ENCODE measurements at places on chromosomes 7 and 10.

DNA sequence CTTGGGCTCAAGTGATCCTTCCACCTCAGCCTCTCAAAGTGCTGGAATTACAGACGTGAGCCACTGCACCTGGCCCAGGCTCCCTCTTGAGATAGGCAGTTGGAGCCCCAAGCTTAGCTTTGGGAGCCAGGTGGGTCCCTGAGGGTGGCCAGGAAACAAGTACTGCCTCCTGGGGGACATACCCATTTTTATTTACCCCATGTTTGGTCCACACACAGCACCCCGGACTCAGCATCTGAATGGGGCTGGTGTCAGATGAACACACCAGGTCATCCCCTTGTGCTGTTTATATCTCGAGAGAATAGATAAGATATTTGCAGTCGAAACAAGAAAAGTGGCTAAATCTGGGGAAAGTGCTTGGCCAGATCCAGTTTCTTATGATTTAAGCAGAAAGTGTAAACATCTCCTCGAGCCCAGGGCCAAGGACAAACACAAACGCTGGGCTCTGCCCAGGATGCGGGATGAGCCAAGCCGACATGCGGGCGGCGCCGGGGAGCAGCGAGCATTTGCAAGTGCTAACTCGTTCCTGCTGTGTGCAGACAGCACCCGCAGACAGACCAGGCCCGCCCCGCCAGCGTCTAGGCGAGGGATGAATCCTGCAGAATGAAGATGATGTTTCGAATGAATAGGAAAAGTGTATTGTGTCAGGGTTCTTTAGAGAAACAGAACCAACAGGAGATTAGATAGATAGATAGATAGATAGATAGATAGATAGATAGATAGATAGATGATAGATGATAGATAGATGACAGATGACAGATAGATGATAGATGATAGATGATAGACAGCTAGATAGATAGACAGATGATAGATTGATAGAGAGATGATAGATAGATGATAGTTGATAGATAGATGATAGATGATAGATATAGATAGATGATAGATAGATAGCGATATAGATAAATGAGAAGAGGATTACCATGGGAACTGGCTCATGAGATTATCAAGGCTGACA is 44.4 kb upstream of the OCM2 start:
- DNase-seq, result no peak

- DNase-seq, result no peak
These were observed 41.9 kb upstream of the NXPH1 start for GRCh38 chr7:8391353-8392062.

GRCh38 chr10:1290071-1290471 is 233.9 kb downstream of the WDR37 start:
- DNase-seq, result no peak

- no peak for DNase-seq
These were observed 15.2 kb downstream of the GPR141 start for GRCh38 chr7:37698782-37699181.

- DNase-seq, result no peak
These were observed 5.1 kb upstream of the PMPCB start for GRCh38 chr7:103292122-103292521.

DNA sequence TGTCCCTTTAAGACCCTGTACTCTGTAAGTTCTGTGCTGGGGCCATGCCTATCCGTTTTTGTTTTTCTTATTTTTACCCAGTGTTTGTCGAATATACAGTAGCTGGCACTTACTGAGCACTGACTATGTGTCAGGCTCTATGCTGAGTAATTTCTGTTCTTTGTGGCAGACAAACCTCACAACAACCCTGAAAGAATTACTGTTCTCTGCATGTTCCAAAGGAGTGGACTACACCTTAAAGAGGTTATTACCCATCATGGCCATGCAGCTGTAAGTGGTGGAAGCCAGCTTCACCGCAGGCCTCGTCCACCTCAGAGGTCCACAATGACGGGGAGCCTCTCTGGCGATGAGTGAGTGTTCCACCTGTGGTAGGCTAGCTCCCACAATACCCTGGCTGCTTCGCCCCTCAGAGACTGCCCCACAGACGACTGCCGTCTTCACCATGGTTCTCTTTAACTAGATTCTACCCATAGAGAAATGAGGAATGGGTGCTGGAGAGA is 30.1 kb upstream of the RBM20 start:
- no peak for DNase-seq

DNA sequence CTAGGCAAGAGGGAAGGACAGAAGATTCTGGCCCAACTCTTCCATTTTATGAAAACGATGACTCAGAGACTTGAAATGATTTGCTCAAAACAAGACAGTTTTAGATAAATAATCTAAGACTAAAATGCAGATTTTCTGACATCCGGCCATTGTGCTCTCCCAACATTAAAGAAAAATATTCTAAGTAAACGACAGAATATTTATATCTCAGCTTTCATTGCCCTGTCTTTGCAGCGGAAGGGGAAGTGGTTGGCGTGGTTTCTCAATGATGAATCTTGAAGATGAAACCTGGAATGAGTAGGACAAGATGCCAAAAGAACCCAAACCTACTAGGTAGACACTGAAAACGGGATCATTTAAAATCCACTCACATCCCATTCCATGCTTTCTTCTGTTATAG is 28.9 kb upstream of the NPY start:
- no peak for DNase-seq

DNA sequence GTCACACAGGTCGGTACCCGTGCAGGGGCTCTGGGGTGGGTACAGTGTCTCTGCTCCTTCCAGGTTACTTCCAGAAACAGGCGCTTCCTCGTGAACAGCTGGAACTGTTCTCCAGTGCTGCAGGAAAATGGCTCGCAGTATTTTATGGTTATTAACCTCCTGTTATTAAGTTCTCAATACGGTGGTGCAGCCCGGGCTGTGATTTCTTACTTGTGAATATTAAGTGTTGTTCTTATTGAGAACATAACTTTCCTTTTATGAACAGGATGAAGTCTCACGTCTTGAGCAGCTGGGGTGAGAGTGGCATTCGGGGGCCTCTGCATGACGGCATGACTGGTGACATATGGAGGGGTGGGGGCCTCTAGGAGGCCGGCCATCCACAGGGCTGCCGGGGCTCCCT is 430.8 kb downstream of the GLRX3 start:
- DNase-seq, result no peak

DNA sequence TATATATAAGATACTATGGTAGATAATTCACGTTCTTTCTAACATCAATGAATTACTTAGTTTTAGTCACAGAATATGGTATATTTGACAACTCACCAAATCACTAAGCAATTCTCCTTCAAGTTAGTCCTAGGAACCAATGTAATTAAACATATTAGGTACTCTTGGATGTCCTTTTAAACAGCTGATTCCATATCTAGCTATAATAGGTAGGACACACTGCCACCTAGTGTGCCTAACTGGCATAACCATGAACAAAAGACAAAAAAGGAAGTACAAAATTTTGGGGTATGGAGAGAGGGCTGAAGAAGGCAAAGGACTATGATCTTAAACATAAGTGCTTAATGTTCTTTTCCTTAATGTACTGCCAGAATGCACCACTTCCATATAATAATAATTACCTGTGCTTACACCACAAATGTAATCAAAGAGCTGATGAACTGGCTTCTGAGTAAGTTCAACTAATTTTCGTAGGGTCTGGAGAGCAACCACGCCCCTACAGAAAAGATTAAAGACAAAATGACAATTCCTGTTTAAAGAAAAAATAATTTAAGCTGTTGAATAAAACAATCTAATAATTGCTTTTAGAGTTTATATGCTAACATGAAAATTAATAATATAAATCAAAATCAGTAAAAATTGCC is 28.7 kb downstream of the PNPLA8 start:
- peak; percentile 58 for DNase-seq

GRCh38 chr10:122786269-122786668 is 59.4 kb downstream of the CUZD1 start:
- DNase-seq, result peak; percentile 41

DNA sequence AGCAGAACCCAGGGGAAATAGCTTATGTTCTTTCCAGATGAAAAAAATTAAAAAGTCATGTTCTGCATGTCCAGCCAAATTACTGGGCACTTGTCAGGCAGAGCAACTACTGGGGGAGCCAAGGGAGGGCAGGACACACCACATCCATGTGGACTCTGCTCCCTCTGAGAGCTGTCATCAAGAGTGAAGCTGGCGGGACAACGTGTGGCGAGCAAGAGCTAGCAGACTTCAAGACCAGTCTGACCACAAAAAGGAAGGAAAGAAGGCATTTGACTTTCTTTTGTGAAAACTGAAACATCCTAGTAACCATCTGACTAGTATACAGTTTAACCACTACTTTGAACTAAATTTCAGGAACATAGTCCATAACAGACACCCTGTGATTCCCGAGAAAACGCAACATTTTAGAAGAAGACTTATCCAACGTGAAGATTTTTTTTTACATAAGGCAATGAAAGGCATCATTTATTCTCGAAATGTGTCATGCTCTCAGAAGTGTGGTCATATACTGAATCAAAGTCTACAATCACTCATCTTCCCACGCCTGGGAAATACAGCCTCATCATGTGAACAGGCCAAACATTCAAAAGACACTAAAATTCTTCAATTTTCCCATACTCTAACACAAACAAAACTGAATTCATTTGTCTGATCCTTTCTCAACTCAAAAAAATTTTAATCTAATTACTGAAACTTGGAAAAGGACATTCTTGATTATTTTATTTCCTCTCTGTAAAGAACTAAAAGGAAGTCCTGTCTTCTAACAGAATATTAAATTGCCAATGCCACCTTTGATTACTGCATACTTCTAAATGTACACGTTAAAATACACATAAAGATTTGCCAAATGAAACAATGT is 15.5 kb downstream of the CYTH3 start:
- peak; percentile 87 for DNase-seq

DNA sequence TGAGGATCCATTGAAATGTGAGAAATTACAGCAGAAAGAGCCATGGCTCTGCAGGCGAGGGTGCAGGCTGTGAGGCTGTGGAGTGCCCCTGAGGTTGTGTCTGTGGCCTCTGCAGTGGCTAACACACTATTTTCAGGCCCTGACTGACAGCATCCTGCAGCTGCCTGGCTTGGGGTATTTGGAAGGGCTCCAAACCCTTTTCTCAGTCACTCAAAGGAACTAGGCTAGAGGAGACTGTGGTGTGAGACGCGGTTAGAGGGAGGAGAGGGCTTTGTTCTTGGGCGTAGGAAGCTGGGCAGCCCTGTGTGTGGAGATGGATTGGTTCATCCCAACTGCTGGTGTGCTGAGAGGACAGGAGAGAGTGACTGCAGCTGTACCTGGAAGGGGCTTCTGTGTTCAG is 134.9 kb downstream of the RAMP3 start:
- DNase-seq, result peak; percentile 2

DNA sequence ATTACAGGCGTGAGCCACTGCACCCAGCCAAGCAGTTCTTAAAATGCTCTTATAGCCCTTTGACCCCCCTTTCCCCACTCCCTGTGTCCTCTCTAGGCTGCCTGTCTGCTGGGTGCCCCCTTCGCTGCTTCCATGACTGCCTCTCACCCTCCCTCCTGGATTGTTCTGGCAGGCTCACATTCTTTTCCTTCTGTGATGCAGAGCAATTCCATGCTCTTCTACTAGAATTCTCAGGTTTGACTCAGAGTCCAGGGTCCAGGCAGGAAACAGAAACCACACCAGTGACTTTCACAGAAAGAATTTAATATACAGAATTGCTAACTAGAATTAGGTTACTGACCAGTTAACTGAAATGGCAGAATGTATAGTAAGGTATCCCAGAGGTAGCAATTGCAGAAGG is 244.8 kb downstream of the BAMBI start:
- DNase-seq, result peak; percentile 76

- no peak for DNase-seq
These were observed 31.2 kb downstream of the JAKMIP3 start for GRCh38 chr10:132096863-132097478.

DNA sequence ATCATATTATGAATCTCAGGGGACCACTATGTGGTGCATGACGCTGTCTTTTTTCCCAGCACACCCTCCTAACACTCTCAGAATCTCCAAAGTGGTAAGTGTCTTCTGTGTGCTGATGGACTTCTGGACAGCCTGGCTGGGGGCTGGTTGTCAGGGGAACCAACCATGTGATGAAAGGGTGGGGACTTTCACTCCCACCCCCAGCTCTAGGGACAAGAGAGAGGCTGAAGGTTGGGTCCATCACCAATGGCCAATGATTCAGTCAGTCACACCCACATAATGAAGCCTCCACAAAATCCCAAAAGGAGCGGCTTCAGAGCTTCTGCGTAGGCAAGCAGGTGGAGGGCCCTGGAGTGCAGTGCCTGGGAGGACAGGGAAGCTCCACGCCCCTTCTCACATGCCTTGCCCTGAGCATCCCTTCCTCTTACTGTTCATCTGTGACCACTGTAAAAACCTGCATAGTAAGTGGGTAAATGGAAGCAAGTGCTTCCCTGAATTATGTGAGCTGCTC is 44.6 kb downstream of the RASGEF1A start:
- DNase-seq, result no peak

GRCh38 chr7:95840953-95841950 is 68.9 kb downstream of the DYNC1I1 start:
- no peak for DNase-seq

DNA sequence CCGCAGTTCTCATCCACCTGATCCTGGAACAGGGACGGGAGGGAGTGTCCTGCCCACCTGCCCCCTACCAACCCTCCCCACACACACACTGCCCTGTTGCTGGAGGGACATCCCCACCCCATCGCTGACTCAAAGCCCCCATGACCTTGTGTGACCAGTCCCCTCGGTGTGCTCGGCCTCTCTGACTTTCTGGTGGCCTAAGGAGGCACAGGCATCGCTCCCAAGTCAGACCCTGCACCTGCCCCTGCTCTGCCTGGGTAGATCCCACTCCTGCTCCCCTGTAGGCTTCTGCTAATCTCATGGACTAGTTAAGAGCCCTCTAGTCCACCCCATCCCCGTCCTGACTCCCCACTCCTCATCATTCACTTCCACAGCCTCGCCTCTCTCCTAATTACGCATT is 58.8 kb upstream of the DOCK1 start:
- DNase-seq, result no peak

GRCh38 chr10:20855398-20856038 is 41.6 kb downstream of the NEBL start:
- DNase-seq, result peak; percentile 47

- DNase-seq, result peak; percentile 4
These were observed 309.1 kb downstream of the LRMDA start for GRCh38 chr10:75740541-75740940.

- DNase-seq, result no peak
These were observed 82.0 kb downstream of the TMEM168 start for GRCh38 chr7:112708236-112708635.

DNA sequence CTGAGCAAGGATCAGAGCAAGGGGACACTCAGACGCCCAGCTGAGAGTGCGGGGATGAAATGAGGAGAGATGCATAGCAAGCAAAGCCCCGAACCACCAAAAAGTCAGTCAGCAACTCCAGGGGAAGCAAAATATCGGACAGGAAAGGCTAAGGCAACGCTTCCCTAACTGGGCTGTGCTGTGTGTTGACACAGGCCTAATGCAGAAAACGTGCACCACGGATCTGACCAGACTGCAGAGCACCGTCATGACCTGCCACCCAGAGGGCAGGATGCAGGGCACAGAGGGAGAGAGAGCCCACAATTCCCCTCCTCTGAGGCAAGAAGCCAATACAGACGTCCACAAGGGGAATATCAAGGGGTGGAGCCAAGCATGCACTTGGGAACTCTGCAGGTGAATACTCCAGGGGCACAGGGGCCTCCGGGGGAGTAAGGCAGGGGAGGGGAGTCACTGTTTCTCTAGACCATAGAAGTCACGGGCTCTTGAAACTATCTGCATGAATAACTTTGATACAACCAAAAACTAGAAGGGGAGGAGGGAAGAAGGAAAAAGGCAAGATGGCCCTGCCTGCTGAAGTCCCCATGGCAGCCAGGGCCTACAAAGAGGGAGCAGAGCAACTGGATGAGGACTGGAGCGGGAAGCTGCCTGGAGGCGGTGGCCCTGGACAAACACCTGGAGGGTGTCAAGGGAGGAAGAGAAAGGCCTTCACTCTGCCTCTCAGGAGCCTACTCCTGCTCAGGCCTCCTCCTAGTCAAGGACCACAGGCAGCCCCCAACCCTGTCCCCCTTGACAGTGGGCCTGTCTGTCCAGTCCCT is 26.2 kb downstream of the GRID1 start:
- no peak for DNase-seq
